ENCODE measurements at places on chromosomes 3 and 15.

DNA sequence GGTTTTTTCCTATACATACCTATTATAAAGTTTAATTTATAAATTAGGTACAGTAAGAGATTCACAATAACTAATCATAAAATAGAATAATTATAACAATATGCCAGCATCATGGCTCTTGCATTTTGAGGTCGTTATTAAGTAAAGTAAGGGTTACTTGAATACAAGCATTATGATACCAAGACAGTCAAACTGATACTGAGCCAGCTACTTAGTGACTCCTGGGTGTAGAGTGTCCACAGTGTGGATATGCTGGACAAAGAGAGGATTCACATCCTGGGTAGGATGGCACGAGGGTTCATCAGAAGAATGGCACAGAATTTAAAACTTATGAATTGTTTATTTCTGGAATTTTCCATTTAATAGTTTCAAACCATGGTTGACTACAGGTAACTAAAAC is 157.2 kb upstream of the IL12A start:
- no peak for DNase-seq

DNA sequence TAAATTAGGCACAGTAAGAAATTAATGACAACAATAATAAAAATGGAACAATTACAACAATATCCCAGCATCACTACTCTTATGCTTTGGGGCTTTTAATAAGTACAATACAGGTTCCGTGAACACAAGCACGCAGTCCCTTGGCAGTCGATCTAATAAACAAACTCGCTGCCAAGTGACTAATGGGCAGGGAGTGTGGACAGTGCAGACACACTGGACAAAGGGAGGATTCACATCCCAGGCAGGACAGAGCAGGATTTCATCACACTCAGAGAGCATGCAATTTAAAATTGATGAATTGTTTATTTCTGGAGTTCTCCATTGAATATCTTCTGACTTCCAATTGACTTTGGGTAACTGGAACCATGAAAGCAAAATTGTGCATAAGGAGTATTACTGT is 524.1 kb upstream of the CFAP20DC start:
- DNase-seq = no peak

DNA sequence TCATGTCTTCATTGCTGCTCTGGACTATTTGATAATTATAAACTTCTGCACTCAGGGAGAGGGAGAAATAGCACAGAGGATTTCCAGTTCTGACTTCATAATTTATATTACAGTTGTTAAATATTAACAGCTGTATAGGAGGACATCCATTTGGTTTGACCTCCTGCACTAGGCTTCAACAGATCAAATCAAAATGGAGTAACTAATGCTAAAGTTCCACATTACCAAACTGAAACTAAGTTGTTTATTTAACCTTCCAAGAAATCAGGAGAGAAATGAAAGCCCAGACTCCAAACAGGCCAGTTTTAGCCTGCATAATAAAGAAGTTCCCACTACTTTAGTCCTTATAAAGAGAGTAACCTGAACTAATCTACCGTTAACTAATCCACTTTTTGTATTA is 4.6 kb downstream of the PLSCR2 start:
- DNase-seq = no peak

DNA sequence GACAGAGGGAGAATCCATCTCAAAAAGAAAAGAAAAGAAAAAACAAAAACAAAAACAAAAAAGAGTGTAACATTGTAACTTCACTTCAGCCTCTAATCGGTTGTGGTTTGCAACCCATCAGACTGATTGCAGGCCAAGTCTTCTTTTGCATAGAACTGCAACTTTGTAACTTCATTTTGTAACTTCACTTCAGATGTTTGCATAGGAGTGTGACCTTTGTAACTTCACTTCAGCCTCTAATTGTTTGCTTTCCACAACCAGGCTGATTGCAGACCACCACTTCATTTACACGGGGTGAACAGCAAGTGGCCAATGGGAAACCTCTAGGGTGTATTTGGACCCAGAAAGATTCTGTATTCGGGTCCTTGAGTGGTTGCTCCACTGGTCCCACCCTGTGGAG is 79.1 kb upstream of the CHMP2B start:
- DNase-seq = no peak

- DNase-seq = no peak
Measured at GRCh38 chr15:92277776-92278175, 115.9 kb upstream of the ST8SIA2 start.

All from stimulated activated CD8-positive, alpha-beta memory T cell treated with anti-CD3 and anti-CD28 coated beads, Interleukin-15, amount 100 ng/mL, for 24 hours (primary cell).